ENCODE measurements at places on chromosomes 1 and 21.

- no peak for DNase-seq
Observed at GRCh38 chr1:156195853-156196252, 1.9 kb downstream of the SLC25A44 start.

DNA sequence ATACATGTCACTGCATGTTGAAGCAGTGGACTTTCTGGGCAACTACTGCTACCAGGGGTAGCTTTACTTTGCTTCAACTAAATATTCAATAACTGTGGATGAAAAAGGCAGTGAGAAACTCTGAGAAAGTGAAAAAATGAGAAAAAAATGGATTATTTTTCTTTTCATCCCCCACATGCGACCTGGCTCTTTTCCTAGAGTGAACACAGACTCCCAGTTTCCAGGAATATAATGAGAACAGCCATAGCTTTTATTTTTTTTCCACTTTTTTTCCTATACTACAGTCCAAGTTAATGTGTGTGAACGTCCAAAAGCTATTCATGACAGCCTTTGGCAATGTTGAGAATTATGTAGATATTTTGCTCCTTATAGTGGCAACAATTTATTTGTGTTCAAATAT, 230.4 kb downstream of the DNM3 start:
- DNase-seq = no peak

DNA sequence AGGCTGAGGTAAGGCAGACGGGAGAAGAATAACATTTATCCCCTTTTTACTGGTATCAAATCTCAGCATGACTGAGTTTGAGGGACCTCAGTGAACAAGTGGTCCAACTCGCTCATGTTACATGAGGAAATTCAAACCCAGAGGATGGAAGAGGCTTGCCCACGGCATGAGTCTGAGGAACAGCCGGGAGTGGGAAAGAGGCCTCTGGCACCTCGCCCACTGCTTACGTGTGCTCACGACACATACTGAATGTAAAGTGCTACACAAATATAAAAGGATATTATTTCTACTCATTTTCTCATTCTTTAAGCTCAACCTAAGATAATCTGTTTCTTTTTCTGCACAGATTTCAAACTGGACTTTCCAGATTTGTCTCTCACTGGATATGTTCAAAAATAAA, 14.7 kb downstream of the BEND5 start:
- no peak for DNase-seq

GRCh38 chr1:155113450-155113980, 14.2 kb upstream of the EFNA1 start:
- DNase-seq = no peak

DNA sequence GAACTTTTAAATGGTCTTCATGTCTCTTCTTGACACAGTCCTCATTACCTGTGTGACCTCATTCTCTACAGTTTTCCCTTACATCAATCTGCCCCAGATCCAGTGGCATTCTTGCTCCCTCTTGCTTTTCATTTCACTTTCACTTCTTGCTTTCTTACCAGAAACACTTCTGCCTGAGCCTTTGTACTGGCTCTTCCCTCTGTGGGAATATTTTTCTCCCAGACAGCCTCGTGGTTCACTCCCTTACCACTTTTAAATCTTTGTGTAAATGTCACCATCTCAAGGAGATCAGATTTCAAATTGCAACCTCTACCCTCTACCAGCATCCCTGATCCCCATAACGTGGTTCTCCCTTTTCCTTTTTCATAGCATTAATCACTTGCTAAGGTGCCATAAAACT, 73.2 kb downstream of the DISC1 start:
- no peak for DNase-seq

GRCh38 chr1:56376188-56376984, 203.0 kb downstream of the PLPP3 start:
- no peak for DNase-seq

- no peak for DNase-seq
Observed at GRCh38 chr1:161091093-161091492, 1.7 kb upstream of the NECTIN4 start.

DNA sequence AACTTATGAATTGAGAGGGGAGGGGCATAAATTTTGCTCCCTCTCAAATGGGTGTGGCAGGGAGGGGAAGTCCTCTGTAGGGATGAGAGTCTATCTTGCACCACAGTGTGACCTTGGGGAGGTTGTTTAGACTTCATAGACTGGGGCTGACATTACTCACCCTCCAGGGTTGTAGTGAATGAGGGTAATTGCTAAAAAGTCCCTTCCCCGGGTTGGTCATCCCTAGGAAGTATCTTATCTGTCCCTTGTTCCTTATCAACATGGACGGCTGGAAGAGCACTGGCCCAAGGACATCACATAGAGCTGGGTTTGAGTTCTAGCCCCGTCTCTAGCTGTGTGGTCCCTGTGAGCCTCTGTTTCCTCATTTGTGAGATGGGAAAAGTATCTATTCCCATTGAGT, 52.4 kb upstream of the SLC2A1 start:
- DNase-seq = no peak

DNA sequence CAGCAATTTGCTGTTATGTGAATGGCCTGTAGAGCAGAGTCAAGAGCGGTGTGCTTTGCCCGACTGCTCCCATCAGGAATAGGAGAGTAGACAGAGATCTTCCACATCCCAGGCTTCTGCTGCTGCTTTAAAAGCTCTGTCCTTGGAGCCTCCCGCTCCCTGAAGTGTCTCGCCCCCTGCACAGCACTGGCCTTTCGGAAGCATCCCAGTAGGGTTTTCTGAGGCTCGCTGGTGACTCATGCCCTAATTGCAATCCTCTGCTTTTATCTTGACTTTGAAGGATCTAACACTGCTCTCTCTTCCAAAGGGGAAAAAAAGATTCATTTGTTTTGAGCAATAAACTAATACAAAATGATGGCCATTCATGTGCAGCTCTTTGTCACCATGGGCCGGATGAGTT, 13.3 kb upstream of the CD101 start:
- DNase-seq = no peak

- no peak for DNase-seq
Observed at GRCh38 chr1:67446893-67447292, 16.7 kb upstream of the SERBP1 start.

DNA sequence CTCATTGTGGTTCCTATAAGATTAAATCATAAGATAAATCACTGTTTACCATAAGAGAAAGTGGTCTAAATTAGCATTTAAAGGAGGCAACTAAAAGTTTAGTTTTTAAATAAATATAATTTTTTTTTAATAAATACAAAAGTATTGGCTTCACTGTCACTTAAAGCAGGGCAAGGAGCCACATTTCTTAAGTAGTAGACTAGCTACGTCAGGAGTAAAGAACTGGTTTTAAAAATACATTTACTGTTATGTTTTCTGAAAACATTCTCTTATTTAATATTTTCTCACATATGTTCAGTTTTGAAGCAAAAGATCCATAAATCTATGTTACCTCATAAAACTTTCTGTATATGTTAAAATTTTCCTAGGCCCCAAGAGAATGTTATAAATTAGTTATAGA, 2.2 kb downstream of the ANGPTL1 start:
- DNase-seq = no peak

GRCh38 chr1:29825941-29826415, 589.7 kb downstream of the PTPRU start:
- no peak for DNase-seq

- DNase-seq = no peak
Observed at GRCh38 chr1:151626740-151627334, 15.0 kb downstream of the SNX27 start.

DNA sequence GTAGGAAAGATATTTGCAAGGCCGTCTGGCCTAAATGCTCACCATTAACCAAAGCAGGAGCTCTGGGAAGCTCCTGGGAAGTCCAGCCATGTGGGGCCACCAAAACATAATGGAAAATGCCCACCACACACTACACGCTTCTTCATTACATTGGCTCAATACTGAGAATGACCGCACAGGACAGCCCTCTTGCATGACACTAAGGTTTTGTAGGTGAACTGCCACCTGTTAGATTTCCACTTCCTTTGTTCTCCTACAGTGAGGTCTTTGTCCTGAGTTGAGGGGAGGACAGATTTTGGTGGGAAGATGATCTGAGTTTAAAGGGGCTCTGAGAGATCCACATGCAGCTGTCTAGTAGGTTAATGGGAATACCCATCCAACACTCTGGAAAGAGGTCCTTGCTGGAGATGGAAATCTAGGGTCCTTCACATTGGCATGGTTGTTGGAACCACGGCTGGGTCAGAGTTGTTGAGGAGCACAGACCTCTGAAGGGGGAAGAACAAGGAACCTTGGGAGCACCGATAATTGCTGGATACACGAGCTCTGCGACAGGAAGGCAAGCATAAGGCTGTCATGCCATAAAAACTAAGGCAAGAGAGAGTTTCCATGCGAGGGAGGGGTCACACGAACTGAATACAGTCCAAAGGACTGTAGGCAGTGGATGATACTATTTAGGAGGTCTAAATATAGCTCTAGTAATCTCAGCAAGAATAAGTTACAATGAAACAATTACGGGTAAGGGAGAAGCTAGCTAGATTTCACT, 105.5 kb upstream of the IRF2BP2 start:
- DNase-seq = no peak

- no peak for DNase-seq
Observed at GRCh38 chr1:51301152-51301843, 29.1 kb downstream of the TTC39A start.

Measured in hypothalamus (tissue), 51 donors.